ENCODE measurements at places on chromosomes 4 and X.

GRCh38 chr4:149706942-149707341 lies 108.7 kb downstream of the IQCM start:
- DNase-seq, result no peak

DNA sequence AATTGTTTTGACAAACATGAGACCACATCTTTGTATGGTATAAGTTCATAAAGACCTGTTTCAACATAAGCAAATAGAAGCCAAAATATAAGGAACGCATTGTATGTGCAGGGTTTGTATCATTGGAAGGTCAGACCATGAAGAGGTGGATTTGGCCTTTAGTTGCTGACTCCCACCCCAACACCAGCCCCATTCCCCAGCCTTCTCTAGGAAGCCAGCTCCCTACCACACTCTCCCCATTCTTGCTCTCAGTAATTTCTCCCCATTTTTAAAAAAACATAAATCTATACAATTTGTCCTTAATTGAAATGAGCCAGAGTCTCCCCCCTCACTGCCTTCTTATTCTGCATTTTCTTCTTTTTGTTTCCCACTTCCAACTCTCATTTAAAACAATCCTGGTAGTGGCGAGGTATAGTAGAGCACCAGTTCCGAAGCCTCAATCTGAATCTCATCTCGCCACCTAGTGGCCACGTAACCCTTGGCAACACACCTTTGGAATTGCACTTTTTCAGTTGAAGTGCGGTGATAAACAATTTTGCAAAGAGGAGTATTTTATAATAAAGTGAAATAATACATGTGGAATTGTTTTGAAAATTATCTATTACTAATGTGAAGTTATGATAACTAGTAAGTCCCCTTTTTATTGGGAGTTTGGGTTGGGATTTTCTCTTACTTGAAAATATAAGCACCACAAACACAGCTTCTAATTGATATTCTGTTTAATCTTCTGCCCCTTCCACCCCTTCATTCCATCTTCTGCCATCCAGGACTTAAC lies 126.6 kb downstream of the ASB9 start:
- DNase-seq, result peak; percentile 53

GRCh38 chr4:75555294-75556164 lies at the start of gene ODAPH:
ODAPH (plus strand) TSS chr4:75556066; CDS start chr4:75556083, 17 bp downstream.
- no peak for DNase-seq

- DNase-seq, result no peak
These were observed 108.0 kb downstream of the CHIC2 start for GRCh38 chr4:53956454-53956853.

GRCh38 chrX:23656684-23657083 lies 10.6 kb upstream of the PRDX4 start:
- no peak for DNase-seq

DNA sequence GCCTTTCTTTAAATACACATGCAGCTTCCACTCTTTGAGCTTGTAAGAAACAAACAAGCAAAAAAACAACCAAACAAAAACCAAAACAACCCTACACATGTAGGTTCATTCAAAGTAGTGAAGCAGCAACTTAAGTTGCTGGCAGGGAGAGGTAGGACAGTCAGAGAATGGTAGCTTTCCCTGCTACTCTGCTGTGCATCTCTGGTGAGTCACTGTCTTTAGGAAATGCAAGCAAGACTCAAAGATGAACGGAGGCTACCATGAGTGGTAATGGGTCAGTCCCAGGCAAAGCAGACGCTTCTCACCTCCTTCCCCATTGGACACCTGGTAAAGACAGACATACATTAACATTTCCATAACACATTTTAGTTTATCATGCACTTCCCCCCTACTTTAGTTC lies 43.2 kb downstream of the PGRMC2 start:
- DNase-seq, result no peak

GRCh38 chrX:134821370-134821769 lies 163.1 kb upstream of the PLAC1 start:
- DNase-seq, result no peak

DNA sequence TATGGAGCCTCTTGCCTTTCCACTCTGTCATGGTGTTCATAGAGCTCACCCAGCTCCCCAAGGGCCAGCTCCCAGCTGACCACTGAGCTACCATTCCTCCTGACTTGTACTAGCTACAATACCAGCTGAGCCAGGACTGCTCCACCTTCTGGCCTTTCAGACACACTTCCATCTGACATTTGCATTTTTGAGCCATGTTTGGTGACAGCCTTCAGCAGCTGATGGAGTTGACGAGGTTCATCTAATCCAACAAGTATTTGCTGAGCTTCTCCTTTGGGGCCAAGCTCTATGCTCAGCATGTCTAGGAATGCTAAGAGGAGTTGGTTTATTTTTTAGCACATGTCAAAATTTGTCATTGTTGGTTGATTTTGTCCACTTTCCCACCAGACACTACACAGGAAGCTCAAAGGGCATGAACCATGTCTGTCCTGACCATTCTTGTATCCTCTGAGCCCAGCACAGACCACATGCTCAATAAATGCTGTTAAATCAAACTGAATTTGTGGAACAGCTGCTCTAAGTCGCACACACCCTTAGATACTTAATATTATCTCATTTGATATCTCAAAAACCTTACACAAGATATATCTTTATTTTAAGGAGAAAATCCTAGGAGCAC lies 142.6 kb upstream of the PPARGC1A start:
- DNase-seq, result no peak

DNA sequence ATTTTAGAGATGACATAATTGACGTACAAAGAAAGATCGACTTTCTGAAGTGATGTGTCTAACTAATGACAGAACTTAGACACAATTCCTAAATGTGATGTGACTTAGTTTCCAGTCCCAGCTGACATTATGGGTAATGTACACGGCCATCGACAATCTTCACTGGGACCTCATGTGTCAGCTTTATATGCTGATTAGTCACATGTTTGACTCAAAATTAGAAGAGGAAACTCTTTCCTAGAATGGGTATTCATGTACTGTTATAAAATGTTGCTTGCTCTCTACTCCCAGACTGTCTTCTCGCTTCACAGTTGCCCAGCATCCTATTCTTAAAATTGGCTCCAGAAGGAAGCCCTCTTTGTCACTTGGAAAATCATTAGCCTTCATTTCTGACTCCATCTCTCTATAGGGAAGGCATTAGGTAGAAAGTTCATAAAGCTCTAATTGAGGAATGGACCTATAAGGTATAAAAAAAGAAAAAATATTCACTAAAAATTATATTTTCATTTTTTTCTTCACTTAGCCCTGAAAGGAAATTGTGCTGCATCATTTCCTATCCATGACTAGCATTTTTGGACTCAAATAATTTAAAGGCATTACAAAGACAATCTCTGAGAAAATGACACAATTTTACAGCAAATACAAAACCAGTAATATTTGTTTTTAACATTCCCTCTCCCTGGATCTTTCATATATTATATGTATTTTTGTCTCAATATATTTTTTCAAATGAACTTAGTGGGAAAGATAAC lies 554.6 kb downstream of the INPP4B start:
- no peak for DNase-seq

Data from activated CD4-positive, alpha-beta T cell treated with anti-CD3 and anti-CD28 coated beads, Interleukin-2, amount 50 U/mL, for 1 hour (primary cell).